Stimulated activated CD4-positive, alpha-beta T cell treated with anti-CD3 and anti-CD28 coated beads, Interleukin-2, amount 100 ng/mL, for 24 hours (primary cell): ENCODE measurements at places on chromosomes 5 and 9.
A peak's percentile ranks its signal among the peaks of the same experiment; 100 is the strongest.

GRCh38 chr9:38134611-38135237, 65.7 kb upstream of the SHB start:
- no peak for DNase-seq

GRCh38 chr5:96312383-96312782, 120.7 kb downstream of the PCSK1 start:
- no peak for DNase-seq

DNA sequence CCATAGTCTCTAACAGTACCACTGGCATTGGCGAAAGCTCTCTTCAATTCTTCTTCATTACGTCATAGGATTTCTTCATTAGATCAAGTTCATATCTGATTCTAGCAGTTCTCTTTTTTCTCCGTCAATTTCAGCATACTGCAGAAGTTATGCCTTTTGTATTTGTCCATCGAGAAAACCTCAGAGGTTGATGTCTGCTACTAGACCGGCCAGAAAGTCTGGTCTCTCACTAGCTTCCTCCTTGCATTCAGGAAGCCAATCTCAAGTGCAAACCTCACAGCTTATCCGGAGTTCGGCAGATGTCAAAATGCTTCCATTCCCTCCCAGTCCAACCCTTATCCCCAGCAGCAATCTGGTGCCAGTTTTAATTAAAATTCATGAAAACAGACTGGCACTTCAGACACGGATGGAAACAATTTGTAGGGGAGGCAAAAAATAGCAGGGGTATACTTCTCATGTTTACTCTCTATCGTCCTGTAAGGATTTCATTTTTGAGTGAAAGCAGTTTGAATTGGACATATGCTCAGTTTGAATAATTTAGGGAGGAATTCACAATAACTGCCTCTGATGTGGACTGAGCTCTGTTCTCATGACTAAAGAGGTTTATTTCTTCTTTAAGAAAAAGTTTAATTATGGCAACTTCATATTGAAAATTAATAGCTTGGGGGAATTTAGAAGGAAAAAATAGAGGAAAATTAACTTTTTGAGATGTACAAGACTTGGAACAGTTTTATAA, 56.4 kb upstream of the TMC1 start:
- DNase-seq, result no peak

GRCh38 chr9:16147726-16148125, 594.9 kb downstream of the CCDC171 start:
- DNase-seq, result no peak

DNA sequence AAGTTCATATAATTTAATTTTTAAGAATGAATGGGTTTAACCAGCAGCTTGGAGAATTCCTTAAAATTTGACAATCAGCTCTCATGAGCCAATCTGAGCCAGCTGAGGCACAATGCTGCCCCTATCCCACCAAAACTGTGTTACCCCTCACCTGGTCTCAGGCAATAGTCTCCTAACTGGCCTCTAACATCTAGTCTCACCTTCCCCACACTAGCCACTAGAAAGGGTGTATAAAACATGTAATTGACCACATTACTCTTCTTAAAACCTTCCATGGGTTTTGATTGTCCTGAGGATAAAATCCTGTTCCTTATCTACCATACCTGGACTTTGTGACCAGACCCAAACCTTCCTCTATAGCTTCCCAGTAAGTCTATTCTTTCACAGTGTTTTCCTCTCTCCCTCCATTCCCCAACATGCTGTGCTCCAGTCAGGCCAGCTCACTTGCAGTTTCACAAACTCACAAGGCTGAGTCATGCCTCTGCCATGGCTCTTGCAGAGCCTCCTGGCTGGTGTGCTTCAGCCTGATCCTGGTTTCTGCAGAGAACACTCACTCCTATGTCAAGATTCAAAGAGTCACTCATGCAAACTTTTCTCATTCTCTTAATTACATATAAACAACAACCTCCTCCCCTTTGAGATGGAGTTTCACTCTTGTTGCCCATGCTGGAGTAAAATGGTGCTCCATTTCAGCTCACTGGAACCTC, 16.0 kb upstream of the ZCCHC7 start:
- DNase-seq, result peak; percentile 8

GRCh38 chr5:67378256-67378655, 181.7 kb upstream of the CD180 start:
- no peak for DNase-seq

DNA sequence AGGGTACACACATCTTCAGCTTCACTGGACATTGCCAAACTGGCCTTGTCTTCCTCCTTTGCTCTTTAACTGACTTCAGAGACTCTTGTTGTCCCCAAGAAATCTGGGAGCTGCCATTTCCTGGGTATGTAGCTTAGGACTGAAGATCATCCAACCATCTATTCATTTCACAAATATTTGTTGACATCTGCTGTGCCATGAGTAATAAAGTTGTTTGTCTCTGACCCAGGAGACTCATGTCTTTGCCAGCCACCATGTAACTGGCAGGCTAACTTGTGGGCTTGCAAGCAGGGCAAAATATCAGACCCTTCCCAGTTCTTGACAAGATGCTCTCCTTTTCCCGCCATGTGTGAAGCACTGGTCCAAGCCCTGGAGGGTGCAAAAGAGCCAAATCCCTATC, 17.1 kb upstream of the TOR1B start:
- DNase-seq, result no peak

GRCh38 chr5:56561-57290, 35.2 kb upstream of the PLEKHG4B start:
- DNase-seq, result no peak

GRCh38 chr5:118611332-118611945, 376.9 kb downstream of the DTWD2 start:
- DNase-seq, result peak; percentile 7

DNA sequence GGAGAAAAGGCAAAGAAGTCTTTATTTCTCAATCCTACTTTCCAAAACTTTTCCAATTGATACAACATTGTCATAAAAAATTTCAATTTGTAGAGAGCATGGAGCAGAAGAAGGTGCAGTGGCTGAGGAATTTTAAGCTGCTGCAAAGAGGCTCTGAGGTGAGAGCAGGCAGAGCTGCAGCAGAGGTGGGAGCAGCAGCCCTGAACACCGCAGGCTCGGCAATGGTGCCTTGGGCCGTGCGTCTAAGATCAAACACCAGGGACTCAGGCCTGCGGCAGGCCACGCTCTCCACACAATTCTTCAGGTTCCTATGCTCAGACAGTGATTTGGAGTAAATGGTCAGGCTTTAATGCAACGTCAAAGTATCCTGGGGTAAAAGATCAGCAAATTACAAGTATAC, 46.3 kb downstream of the SIL1 start:
- no peak for DNase-seq

DNA sequence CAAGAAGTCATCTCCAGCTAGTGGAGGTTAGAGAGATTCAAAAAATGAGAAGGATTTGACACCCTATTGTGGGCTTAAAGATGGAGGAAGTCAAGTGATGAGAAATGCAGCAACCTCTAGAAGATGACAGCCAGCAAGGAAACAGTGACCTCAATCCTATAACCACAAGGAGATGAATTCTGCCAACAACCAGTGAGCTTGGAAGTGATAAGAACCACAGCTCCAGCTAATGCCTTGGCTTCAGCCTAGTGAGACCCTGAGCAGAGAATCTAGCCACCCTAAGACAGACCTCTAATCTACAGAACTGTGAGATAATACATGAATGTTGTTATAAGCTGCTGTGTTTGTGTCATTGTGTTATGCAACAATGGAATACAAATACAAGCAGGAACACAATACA, 262.4 kb downstream of the GRIA1 start:
- DNase-seq, result no peak

DNA sequence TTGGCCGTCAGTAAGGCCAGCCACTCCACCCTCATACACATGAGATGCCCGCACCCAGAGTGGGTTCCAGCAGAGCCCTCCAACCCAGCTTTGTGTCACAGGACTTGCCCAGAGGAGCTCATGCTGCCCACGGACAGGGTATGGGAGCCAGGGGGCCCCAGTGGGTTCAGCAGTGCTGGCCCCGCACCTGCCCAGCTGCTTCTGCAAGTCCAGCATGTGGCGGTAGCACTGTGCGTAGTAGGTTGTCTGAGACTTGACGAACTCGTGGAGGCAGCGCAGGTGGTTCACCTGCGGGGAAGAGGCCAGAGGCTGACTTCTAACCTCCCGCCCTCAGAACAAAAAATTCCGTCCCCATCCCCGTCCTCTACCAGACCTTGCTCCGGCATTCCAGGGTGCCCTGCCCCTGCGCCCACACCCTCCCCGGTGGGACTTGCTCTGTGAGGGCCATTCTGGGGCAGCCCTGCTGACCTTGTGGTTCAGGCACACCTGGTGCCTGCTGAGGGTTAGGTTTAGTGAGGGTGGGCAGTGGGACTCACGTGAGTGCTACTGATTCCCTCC, 18.5 kb downstream of the SH3GLB2 start:
- no peak for DNase-seq

GRCh38 chr5:100566382-100567141, 31.4 kb downstream of the FAM174A start:
- DNase-seq, result no peak

GRCh38 chr5:113357696-113358476, 76.9 kb downstream of the TSSK1B start:
- no peak for DNase-seq

- no peak for DNase-seq
Measured at GRCh38 chr5:167631191-167631590, 660.3 kb upstream of the WWC1 start.
